ENCODE measurements at places on chromosomes 5 and 9. TPM values are rescaled to one million over a fixed set of nuclear protein-coding genes. Genes with fewer than 3 reads are reported as not detected.

CTNND2 gene
- 1.9 TPM for polyA plus RNA-seq

ZNF189 gene
- polyA plus RNA-seq: 38.9 TPM

FOXD4L3 gene
- polyA plus RNA-seq: not detected

- no peak for DNase-seq
These were observed 86.7 kb upstream of the ICE1 start for GRCh38 chr5:5335700-5336264.

- no peak for DNase-seq
These were observed 312.9 kb downstream of the DEPDC1B start for GRCh38 chr5:60387051-60387440.

GFRA3 gene
- 3.2 TPM for polyA plus RNA-seq

DNA sequence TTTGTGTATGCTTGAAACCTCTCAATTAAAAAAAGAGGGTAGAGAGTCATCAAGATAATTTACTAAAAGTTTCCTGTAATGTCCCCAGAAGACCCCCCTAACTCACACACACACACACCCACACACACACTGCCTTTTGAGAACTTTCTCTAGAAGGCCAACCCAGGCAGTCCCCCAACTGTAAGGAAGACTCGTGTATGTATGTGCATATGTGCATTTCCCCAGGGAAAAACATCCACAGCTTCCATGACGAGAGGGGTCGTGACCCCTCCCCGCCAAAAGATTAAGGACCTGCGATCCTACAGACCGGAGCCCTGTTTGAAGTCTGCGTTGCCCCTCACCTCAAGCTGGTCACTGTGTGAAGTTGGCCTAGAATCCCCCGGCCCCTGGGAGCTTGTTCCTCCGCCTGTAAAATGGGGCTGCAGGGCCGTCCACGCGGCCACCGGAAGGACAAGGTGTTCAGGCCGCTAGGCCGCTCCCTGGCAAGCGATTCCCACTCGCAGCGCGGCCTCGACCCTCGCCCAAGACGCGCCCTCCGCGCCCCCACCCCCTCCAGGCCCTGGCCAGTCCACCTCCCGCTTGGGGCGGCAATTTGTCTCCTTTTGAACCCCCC is 435 bp upstream of the CDX1 start:
- no peak for DNase-seq

GRCh38 chr5:116939641-116940040 is 365.0 kb upstream of the SEMA6A start:
- no peak for DNase-seq

DNA sequence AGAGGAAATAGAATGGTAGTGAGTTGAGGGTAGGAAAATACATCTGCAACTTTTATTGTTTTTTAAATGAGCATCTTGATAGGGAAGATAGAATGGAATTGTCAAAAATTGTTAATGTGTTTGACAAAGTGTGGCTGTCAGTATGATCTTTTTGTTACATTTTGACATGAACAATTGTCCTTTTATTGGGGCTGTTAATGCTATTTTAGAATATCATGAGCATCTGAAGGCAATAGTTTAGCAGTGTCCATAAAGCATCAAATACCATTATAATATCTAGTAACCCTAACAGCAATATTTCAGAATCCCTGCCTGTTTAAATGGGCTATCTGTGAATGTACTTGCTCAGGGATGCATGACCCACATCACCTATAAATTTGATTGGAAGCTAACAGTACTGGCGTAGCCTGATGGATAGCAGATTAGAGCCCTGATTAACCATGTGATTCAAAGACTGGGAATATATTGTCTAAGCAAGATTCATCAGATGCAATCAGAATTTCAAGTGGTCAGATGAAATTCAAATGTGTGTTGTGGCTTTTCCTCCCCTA is 37.8 kb downstream of the TLE4 start:
- DNase-seq: no peak

PCDHA12 gene
- 0.14 TPM for polyA plus RNA-seq

GRCh38 chr5:84709075-84709474 is 324.4 kb upstream of the EDIL3 start:
- no peak for DNase-seq

DNA sequence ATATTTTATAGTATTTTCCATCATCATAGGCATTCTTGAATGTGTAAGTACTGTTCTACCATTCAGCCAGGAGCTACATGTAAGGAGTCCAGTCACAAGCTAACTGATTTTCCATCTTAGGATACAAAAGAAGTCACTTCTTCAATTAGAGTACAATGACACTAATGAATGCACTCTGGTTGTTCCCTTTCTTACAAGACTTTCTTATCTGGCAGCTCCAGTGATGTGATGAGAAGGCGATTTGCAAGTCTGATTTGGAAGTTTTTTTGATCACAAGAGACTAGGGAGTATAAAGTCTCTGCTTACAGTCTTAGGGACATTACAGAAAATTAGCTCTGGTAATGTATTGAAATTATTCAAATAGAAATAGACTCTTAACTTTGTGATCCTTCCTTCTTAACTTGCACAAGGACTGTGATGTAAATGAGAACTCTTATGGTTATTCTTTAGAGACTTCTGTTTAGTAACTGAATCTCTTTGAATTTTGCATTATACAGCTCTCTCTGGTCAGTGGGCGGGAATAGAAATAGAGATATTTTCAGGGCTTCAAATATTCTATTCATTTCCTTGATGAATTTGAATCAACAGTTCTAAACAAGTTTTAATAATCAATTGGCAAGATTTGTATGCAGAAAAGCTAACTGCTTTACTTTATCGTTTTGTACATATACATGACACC is 130.4 kb upstream of the CDH6 start:
- no peak for DNase-seq

- DNase-seq: no peak
These were observed 154.5 kb downstream of the PAPPA start for GRCh38 chr9:116308076-116308475.

CER1 gene
- 0.38 TPM for polyA plus RNA-seq

RELL2 gene
- polyA plus RNA-seq: 1.8 TPM

CACNA1B gene
- 0.26 TPM for polyA plus RNA-seq

All from renal pelvis (tissue), 12 donors.